ENCODE measurements at places on chromosomes 7 and 10.
A peak's percentile ranks its signal among the peaks of the same experiment; 100 is the strongest.

DNA sequence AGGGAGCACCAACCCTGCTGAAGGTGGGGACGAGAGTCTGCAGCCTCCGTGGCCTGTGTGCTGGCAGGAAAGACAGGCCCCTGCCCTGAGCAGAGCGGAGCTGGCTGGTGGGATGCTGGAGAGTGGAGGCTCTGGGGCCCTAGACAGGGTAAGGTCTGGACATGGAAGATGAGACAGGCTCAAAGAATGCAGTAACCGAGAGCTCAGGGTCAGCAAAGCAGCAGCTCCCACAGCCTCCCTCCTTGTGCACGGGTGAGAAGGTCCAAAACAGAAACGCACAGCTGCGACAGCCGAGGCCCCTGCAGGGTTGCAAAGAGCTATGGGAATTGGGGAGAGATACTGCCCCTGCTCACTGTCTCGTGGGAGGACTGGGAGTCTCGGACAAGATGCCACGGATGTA lies 80.5 kb downstream of the TNS3 start:
- peak; percentile 92 for DNase-seq

DNA sequence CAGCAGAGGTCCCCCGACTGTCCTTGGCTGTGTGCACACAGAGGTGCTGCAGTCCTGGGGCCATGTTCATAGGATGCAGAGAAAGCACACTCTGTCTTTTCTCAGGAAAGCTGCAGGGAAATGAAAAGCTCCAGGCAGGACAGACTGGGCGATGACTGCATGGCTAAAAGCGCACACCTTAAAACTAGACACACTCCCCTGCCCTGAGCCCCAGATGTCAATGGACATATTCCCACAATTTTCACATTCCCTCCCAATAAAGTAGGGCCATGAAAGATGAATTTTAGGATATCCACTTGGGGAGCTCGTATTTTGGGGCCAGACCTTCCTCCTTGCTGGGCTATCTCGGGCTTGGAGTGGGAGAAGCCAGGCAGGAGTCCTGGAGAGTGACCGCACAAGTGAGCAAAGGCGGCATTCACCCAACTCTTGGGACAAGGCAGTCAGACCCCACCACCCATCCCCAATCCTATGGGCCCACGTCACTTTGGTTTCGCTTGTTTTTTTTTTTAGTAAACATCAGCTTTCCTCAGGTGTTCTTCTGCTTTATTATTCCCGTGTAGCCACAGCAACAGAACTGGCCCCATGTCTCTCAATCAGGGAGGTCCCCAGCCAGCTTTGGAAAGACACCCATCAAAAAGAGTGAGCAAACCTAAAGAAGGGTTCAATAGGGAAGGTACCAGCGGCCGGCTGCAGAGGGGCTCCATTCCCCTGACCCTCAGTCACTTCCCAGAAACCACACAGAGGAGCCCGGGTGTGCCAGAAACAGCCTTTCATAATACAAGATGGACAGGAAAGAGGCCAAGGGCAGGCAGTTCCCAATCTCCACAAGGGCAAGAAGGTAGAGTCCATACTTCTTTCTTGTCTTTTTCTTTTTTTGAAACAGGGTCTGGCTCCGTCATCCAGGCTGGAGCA lies 12.7 kb downstream of the GPRIN2 start:
- no peak for DNase-seq

- DNase-seq: no peak
Observed at GRCh38 chr10:99418910-99419624, 11.4 kb downstream of the GOT1 start.

DNA sequence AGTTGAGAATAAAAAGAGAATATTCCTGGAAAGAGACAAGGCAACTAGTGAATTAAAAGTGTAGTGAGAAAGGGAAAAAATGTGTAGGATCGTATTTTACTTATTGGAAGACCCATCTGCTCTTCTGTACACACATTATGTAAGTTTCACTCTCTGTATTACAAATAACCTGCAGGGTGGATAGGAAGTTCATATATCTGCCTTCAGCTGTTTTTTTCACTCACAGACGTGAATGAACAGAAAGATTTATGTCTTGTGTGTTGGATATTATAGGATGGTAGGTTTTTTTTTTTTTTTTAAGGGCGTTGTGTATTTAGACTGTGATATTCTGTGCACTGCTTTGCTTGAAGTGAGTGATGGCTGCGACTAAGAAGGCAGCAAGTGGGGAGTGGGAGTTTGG lies 266.5 kb downstream of the AUTS2 start:
- no peak for DNase-seq

- no peak for DNase-seq
Observed at GRCh38 chr10:6030940-6031339, 31.2 kb downstream of the IL2RA start.

- no peak for DNase-seq
Observed at GRCh38 chr7:125033506-125033905, 103.9 kb upstream of the POT1 start.

GRCh38 chr7:105935250-105935649 lies 27.8 kb upstream of the CDHR3 start:
- DNase-seq: no peak

DNA sequence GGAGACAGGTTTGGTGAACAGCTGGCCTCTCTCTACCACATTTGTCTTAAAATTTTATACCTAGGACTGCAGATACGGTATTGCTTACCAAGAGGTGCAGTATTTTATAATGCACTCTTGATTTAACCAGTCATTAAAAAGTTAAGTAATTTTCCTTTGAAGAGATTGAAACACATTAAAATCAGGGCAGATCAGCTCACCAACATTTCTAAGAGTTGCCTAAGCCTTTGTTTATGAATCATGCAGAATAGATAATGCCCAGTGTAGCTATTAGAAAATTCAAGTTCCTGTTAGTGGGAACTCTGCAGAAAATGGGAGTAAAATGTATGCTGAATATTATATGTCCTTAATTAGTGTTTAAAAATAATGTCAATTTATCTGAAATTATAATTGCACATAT lies 140.2 kb upstream of the PRPS1L1 start:
- peak; percentile 54 for DNase-seq

DNA sequence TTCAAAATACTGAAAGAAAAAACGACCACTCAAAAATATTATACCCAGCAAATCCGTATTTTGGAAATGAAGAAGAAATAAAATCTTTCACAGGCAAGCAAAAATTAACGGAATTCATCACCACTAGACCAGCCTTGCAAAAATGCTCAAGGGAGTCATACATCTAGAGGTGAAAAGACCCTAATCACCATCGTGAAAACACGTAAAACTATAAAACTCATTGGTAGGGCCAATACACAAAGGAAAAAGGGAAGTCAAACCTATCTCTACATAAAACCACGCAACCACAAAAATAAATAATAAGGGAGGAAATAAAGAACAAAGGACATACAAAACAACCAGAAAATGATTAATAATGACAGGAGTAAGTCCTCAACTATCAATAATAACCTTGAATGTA lies 6.6 kb upstream of the AKR1B1 start:
- DNase-seq: no peak

DNA sequence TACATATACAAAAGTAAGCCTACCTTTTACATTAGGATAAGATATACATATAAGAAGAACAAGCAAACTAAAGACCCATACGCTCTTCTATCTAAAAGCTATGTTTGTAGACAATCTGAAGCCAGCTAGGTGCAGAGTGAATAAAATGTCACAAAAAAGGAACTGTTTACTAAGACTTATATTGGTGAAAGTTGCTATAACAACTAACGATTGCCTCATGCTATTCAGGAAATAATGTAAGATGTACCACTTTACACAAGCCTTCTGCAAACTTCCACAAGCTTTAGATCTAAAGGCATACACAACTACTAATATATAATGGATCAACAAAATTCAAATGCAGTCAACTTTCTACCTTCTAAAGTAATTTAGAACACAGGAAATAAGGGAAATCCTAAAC lies 175.1 kb downstream of the SRPK2 start:
- no peak for DNase-seq

DNA sequence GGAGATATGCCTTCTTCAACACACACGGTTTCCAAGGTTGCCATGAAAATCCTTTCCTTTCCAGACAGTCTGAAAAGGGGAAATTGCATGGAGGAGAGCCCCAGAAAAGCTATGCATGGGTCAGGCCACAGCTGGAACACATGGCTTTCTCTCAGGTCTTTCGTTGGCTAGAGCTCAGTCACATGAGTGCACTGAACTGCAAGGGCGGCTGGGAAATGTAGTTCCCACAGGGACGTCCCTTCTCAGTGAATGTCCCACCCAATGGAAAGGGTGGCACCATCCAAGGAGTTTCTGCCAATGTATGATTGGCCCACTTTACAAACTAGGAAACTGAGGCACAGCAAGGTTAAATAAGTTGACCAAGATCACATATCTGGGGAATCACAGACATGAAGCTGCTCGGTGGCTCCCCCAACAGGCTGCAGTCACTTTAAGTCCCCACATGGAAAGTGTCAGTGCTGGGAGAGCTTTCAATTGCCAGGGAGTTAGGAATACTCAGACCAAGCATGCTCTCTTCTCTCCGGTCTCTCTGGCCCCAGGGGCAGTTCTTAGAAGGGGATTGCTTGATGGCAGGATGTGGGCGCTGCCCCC lies 571.3 kb downstream of the GLRX3 start:
- DNase-seq: no peak

DNA sequence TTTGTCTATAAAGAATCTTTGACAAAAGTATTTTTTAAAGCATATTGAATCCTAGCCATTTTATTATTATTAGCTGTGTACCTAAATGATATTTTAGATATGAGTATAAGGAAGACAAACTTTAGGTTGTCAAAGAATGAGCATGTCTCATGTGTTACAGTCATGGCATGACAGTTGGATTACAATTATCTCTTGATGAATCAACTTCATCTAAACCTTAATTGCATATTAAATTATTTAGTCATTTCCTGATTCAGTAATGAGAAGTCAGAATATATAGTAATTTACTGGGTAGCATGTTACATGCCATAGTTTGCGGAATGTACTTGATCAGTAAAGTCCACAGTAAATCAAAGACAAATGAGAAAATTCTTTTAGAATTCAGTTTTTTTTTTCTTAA lies 59.2 kb downstream of the MAPK8 start:
- DNase-seq: peak; percentile 50

DNA sequence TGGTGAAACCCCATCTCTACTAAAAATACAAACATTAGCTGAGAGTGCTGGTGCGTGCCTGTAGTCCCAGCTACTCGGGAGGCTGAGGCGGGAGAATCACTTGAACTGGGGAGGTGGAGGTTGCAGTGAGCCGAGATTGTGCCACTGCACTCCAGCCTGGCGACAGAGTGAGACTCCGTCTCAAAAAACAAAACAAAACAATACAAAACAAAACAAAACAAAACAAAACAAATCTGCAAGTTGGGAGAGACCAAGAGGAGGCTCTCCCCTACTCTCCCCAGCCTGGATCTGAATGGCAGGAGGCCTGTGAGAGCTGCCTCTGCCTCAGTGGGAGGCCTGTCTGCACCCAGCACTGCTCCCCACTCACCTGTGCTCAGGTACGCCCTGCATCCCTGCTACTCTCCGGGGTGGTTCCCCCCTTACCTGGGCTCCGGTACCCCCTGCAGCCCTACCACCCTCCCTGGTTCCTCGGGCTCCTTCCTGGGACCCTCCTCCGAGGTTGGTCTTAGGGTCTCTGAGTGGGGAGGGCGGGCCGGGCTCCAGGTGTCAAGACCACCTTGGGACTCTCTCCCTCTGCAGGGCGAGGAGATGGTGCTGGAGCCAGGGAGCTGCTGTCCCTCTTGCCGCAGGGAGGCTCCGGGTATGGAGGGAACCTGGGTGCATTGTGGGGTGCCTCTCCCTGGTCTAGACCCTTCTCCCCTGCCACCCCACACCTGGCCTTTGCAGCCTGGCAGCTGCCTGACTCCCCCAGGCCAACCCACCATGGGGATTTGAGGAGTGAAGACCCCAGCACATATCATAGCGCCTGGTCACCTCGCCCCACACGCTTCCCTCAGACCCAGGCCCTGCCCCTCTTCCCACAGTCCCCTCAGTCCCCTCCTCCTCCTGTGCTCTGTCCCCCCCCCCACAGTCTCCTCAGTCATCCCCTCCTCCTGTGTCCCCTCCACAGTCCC lies 9.5 kb upstream of the ZNF862 start:
- DNase-seq: no peak

- DNase-seq: peak; percentile 32
Observed at GRCh38 chr7:95527033-95527775, 41.5 kb downstream of the ASB4 start.

- DNase-seq: peak; percentile 19
Observed at GRCh38 chr10:110226926-110227641, 19.7 kb downstream of the MXI1 start.

- DNase-seq: no peak
Observed at GRCh38 chr10:121579656-121580055, 18.6 kb downstream of the FGFR2 start.

- no peak for DNase-seq
Observed at GRCh38 chr10:29896053-29896452, 163.3 kb downstream of the JCAD start.

DNA sequence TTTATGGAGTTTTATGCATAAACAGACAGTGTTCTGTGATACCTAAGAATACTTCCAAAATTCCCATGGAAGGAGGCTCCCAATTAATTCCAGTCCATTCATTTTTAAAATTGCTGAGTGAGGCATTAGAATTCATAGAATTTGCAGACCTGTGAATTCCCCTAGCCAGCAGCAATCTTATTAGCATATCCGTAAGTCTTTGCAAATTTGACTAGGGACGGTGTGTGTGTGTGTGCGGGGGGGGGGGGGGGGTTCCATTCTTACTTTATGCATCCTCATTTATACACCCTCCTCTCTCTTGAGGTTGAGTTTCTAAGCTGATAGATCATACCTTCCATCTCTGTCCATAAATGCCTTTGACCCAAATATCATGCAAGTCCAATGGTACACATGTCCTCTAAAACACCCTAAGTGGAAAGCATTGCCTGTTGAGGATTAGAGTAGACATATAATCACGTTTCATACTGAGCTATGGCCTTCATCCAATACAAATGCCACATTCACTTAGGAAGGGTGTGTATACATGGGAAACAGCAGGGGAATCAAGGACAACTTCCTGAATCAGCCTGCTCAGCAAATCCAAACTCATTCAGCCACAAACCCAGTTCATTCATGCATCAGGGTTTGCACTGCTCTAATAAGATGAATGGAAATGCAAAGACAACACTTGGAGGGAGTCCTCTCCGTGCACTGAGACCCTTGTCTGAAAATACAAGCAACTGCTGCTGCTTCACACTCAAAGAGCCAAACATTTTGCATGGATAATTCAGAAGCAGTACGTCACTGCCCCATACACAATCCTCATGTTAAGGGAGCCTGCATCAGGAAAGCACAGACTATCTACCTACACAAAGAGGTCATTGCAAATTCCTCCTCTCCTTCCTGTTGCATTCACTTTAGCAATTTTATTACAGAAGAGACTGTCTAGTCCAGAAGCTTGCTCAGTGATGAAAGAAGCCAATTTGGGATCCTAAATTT lies 350.8 kb downstream of the KCNMA1 start:
- no peak for DNase-seq

- no peak for DNase-seq
Observed at GRCh38 chr10:77844177-77844576, 82.4 kb downstream of the DLG5 start.

DNA sequence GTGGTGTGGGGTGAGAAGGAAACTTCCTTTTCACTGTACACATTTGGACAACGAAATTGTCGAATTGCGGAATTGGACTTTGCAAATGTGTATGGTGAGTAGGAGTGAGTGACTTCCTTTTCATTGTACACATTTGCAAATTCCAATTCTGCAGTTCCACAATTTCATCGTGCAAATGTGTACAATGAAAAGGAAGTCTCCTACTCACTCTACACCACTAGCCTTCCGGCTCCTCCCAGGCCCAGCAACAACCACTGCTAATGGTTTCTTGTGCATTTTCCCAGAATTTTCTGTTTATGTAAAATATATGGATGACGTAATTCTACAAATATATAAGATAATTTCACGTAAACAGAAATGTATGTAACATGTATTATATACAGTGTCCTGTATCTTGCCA lies 118.5 kb downstream of the ARL4A start:
- no peak for DNase-seq
